Fibroblast of skin of scalp (primary cell): ENCODE measurements at places on chromosomes 6 and 20.

DNA sequence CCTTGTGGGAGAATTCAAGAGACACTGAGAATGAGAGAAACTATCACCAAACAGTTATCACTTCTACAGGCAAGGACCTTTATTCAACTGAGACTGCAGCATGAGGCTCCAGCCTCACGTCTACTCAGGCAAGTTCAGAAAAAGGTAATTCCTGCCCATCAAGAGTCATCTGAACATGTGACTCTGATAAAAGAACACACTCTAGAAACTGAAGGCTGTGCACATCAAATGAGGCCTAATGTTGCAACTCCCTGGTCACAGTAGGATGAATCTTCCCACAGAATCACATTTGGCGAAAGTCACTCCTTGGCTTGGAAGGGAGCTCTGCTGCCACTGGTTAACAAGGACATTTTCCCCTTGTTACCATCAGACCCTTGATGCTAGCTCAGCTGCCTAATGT is 71.2 kb upstream of the EMILIN3 start:
- no peak for DNase-seq

DNA sequence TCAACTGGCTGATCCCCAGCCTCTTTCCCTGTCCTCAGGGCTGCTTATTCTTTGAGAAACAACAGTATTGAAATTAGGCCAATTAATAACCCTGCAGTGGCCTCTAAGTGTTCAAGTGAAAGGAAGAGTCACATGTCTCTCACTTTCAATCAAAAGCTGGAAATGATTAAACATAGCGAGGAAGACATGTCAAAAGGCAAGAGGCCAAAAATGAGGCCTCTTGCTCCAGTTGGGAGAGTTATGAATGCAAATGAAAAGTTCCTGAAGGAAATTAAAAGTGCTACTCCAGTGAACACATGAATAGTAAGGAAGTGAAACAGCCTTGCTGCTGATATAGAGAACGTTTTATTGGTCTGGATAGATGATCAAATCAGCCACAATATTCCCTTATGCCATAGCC is 131.5 kb downstream of the MACROD2 start:
- no peak for DNase-seq

- DNase-seq: no peak
Observed at GRCh38 chr6:46011188-46012085, 4.2 kb downstream of the CLIC5 start.

- DNase-seq: no peak
Observed at GRCh38 chr6:100353276-100354015, 111.3 kb downstream of the SIM1 start.

GRCh38 chr6:107957308-107957908 is 600 bp downstream of the SEC63 start:
- peak; percentile 76 for DNase-seq

- DNase-seq: no peak
Observed at GRCh38 chr20:37917461-37917860, 14.5 kb downstream of the VSTM2L start.

DNA sequence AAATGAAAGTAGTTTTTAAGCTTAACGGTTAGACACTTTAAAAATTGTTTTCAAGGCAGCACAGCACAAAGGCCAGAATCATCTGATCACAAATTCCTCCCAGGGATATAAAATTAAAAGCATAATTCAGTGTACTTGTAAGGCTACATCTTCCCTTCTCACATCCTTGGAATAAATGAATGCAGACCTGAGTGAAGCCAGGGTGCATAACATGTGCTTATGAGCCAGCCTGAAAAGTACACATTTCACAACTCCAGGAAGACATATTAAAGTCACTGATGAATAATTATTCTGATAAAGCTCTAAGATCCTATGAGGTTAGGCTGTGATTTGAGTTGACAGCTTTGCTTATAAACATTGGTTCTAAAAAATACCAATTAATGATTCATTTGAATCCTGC is 163.6 kb downstream of the BTBD9 start:
- no peak for DNase-seq

- DNase-seq: peak; percentile 71
Observed at GRCh38 chr6:56334937-56335336, 87.6 kb upstream of the COL21A1 start.

GRCh38 chr6:158038291-158039177 is 56.9 kb downstream of the SYNJ2 start:
- DNase-seq: no peak

DNA sequence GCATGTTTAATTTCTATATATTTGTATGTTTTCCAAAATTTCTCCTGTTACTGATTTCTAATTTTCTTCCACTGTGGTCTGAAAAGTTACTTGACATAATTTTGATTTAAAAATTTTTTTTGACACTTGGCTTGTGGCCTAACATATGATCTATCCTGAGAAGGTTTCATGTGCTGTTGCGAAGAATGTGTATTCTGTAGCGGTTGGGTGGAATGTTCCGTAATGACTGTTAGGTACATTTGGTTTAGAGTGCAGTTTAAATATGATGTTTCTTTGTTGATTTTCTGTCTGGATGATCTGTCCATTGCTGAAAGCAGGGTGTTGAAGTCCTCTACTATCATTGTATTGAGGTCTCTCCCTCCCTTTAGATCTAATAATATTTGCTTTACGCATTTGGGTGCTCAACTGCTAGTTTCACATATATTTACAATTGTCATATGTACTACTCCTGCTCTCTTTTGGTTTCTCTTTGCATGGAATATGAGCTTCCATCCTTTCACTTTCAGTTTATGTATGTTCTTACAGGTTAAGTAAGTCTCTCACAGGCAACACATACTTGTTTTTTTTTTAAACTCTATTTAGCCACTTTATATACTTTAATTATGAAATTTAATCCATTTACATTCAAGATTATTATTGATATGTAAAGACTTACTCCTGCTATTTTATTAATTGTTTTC is 19.5 kb upstream of the EDN1 start:
- DNase-seq: no peak

- no peak for DNase-seq
Observed at GRCh38 chr6:27811451-27811772, 100.8 kb downstream of the OR2B2 start.

- peak; percentile 78 for DNase-seq
Observed at GRCh38 chr20:3687655-3688054, 5.8 kb upstream of the ADAM33 start.

DNA sequence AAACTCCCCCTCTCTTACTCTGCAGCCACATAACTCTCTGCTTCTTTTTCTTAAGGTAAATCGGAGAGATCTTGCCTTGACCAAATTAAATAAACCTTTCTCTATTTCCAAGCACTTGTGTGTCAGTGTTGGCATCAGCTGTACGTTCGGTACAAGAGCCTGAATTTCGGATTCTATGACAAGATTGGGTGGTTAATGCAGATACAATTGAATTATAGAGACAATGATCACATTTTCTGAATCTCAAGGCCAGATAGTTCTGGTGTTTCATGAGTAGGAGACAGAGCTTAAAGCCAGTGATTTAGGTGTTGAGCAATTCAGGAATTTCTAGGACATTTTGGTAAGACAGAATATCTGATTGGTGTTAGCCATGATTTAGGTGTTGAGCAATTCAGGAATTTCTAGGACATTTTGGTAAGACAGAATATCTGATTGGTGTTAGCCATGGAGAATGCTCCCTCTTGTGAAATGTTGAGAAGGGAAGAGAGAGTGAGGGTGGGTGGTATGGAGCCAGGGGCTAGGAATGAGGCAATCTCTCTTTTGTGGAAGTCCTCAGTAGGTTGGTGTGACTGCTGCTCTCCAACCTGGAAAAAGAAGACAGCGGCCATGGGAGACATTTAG is 5.1 kb downstream of the SPINT3 start:
- DNase-seq: no peak

- DNase-seq: peak; percentile 59
Observed at GRCh38 chr6:83429857-83430610, 817 bp downstream of the ME1 start.

- DNase-seq: no peak
Observed at GRCh38 chr6:159521962-159522361, 171.1 kb downstream of the SOD2 start.

DNA sequence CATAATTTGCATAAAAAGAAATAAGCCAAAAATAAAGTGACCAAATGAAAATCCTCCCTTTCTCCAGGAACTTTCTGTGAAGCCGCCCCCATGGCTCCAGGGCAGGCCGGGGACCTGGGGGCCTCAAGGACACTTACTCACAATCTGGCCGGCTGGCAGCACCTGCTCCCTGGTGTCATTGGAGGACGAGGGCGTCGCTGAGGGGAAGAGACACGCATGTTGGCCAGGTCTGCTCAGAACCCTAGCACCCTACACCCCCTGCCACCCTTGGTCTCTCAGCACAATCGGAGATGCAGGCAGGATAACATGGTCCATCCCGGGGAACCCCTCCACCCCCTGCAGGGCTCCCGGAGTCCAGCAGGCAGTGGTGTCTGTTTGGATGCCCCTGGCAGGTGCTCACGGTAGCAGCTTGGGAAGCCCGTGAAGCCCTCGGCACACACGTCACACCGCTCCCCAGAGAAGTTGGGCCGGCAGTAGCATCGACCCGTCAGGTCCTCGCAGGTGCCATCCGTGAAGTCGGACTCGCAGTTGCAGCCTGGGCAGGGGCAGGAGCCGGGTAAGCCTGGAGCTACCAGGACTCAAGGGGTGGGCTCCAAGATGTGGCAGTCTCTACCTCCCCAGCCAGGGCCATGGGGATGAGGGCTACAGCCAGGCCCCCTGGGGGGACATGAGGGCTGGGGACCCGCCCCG is 21.3 kb downstream of the LAMA5 start:
- no peak for DNase-seq
